HCT116 (cell line): ENCODE measurements at places on chromosomes 2 and 18.

- no peak for DNase-seq
Measured at GRCh38 chr18:32899819-32900218, 127.0 kb upstream of the KLHL14 start.

- DNase-seq, result no peak
Measured at GRCh38 chr2:26609839-26610277, 31.3 kb downstream of the CIB4 start.

DNA sequence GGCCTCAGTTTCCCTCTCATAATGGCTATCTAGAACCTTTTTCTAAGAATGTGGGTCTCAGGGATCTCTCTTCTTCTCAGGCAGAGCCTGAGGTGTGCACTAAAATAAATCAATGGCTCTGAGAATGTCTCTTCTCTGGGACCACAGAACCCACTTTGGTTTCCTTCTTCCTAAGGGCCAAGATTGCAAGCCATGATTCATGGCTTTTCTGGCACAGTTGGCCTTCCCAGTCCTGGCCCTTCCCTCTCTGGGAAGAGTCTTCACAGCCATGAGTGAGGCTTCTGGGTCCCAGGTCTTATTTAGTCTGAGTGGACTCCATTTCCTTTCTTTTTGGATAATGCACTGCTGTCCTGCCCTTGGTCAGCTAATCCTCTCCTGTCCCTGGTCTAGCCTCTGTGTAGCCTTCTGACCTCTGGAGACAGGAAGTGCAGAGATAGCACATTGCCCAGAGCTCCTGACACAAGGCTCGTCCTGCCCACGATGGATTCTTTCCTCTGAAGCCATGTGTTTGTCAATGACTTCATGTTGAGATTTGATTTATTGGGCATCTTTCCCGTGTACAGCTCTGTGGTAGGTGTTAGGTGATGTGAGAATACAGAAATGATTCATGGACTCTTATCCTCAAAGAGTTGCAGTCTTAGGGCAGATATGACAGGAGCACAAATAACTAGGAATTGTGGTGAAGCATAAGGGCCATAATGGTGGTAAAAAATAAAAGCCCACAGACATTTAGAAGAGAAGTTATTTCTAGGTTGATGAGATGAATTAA, 245.0 kb downstream of the CLIP4 start:
- no peak for DNase-seq

DNA sequence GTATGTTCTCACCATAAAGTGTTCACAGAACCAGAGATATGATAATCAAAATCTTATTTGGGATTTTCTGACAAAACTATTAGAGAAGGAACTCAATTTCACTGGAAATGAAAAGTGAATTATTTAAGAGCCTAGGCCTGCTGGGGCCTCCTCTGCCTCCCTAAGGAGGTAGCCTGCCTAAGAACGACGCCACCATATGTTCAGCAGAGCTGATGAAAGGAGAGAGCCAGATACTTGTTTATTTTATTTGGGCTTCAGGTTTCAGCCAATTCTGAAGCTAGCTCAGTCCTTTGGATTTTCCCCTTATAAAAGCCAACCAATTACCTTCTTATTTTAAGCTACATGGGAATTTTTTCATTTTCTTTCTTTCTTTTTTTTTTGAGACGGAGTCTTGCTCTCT, 433.1 kb upstream of the MAP2 start:
- DNase-seq, result no peak

DNA sequence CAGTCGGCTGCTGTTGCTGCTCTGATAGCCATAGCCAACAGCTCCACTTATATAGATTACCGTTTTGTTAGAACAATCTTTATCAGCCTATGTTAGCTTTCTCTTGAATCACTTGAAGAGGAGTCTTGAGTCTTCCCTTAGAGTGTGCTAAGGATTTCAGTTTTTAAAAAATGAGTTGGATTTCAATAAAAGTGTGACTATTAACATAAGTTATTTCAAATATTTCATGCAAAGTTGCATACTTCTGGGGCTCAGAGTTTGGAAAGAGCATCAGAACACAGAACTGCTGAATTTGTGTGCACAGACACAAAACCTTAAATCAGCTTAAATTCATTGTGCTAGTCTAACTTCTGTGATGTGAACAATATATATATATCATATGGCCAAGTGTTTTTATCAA, 174.7 kb downstream of the MTX2 start:
- DNase-seq, result no peak

DNA sequence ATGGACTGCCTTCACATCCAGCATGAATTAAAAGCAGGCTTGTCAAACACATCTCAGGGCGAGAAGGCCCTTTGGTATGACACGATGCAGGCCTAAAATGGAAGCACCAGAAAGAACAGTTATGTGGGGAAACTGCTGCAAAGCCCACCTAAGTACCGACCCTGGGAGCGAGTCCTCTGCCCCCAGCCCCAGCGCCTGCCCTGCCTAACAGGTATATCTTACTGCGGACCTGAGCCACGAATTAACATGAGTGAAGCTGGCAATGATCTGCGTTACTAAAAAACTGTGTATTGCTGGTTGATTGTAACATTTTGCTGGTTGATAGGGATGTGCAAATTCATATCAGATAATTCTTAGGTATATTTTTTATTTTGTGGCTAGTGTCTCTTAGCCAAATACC, 441.5 kb downstream of the ZNF516 start:
- DNase-seq, result no peak

- DNase-seq, result no peak
Measured at GRCh38 chr2:127175041-127175721, 44.9 kb downstream of the CYP27C1 start.

DNA sequence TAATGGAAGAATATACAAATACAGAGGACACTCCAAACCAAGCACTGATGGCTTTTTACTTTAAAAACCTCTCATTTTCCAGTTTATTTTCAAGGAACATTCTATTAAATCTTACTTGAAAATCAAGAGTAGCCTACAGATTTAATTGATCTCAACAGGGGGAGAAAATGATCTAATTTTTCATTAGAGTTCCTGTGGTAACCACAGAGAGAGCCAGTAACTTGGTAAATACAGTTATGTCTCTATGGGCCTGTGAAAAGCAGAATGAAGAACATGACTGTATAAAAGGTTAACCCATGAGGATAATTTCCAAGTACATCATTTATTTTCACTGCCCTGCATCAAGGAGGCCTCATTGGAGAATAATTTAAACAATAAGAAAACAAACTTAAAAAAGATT, 39.8 kb upstream of the ITPRID2 start:
- no peak for DNase-seq

DNA sequence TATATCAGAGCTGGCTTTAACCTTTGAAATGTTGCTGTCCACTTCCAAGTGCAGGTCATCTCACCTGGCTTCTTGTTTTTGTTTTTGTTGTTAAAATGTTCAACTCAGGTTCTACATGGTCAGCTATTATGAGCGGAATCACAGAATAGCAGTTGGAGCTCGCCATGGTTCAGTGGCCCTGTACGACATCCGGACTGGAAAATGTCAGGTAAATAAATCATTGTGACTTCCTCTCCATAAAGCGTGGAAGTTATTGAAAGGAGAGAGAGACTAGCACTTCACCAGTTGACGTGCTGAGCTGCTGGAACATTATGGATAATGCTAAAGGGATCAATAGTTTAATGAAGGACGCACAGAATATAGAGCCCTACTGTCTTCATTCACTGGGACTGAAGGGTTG, 184.6 kb upstream of the BOD1L2 start:
- no peak for DNase-seq

DNA sequence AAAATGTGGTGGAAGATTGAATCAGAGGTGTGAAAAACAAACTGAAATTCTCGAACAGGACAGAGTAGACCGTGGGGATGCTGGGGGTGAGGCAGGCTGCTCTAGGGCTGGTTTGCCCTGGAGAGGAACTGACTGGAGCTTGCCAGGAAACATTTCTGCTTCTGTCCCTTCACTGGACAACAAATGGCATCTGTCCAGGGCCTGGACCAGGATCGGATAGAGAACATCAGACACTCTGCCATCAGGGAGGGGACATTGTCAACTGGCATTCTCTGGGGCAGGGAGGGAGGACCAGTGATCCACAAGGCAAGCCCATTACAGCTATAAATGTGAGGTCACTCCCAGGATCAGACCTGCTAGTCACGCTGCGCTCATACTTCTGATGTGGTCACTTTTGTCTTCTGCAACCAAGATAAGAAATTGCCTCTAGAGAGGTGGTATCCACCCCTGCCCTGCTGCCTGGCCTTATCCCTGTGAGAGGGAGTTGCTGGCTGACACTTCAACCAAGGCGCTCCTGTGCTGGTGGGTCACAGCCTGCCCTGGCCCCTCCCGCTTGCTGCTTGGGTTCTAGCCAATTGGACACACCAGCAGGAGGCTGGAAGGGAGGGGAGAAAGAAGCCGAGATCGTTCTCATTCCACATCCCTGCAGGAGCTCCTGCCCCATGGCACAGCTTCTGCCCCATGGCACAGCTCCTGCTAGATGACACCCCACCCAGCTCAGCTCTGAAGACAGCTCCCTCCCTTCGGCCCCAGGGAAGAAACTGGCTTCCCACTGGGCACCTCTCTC, 8.7 kb downstream of the NPPC start:
- DNase-seq, result no peak

DNA sequence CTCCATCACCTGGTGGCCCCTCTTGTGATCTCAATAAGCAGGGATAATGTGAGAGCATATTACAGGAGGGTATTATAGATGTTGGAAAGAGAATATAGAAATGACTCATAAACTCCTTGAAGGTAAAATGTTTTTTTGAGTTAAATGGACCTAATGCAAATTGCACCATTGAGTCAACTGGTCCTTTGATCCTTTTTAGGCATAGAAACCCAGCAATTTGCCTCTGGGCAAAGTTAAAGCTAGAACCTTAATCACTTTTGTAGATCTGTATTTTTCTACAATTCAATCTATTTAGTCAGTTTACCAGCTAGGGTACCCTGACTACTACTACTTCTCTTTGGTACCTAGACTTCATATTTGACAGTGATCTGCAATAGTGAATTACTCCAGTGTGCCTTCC, 71.8 kb upstream of the RNF152 start:
- DNase-seq, result no peak
